ENCODE measurements at places on chromosomes 7 and 10.

GRCh38 chr10:13704964-13705363, 118.2 kb downstream of the PRPF18 start:
- DNase-seq = no peak

GRCh38 chr10:5404208-5405041, at the start of gene TUBAL3:
Gene TUBAL3 (minus strand): TSS chr10:5404828. CDS start chr10:5404792, 36 bp downstream.
- no peak for DNase-seq

GRCh38 chr7:94276795-94277194, 117.9 kb upstream of the COL1A2 start:
- DNase-seq = peak; percentile 50

- no peak for DNase-seq
These were observed 121.6 kb upstream of the SDK1 start for GRCh38 chr7:3179456-3179855.

DNA sequence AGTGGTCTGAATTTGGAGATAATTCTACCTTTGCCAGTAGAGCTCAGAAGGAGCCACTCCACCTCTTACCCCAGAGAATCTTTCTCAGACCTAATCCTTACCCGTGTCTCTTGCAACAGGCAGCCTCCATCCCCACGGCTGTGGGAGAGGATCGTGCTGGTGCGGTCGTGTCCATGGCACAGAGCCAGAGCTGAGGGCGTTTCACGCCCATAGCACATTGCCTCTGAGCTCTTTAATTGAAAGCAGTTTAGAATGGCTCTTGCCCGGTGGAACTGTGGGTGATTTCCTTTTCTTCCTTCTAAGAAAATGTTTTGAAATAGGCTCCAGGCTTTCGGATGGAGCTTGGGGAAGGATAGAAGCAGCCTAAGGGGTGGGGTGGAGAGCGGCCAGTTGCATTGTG, 41.5 kb downstream of the PRF1 start:
- no peak for DNase-seq
